ENCODE measurements at places on chromosomes 3 and 15.

GRCh38 chr3:124576565-124577493 lies 153.4 kb upstream of the UMPS start:
- DNase-seq: no peak

- DNase-seq: no peak
Observed at GRCh38 chr3:27749643-27750042, 27.5 kb upstream of the EOMES start.

- no peak for DNase-seq
Observed at GRCh38 chr15:50127255-50127777, 8.3 kb upstream of the ATP8B4 start.

- DNase-seq: no peak
Observed at GRCh38 chr15:55218056-55218455, 21.3 kb upstream of the RSL24D1 start.

DNA sequence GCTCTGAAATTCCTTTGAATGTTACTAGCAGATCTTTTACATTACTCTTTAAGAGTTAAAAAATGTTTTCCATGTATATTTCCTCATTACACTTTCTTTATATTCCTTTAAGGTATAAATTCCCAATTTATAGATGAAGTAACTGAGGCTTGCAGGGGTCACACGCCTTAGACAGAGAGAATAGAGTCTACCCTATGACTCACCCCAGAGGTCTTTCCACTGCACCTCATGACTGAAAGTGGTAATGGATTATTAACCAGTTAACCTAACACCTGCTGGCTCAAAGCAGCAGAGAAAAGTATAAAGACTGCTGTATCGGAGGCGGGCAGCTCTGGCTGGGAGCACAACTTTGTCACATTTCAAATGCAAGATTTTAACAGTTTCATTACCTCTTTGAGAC lies 37.7 kb downstream of the LDHAL6B start:
- no peak for DNase-seq
